ENCODE measurements at places on chromosomes 5 and 9.

DNA sequence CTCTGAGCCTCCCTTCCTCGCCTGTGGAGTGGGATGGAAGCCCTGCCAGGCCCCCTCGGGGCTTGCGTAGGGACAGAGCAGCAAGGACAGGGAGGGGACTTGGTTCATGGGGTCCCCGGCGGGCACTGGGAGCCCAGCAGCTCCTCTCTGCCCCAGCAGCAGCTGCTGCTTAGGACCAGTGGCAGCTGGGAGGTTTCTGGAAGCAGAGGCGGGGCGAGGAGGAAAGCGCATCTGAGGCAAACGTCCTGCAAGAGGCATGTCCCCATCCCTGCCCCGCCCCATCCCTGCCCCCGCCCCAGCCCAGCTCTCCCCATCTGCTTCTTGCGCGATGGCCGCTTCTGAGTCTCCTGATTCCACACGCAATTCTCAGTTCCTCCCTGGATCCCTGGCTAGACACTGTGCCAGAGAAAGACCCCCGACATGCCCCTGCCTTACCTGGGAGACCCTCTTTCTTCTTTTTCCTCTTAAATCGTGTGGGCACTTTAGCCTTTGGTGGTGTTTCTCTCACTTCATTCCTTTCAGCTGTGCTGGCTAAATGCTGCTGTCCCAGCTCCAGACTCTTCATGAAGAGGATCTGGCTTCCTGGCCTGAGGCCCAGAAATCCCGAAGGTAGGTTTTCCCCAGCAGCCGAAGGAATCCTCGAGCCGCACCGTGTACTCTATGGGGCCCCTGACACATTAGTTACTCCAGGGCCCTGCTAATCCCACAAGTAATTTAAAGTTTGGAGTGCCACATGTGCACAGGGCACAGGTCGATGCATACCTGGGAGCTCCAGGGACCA lies 4.4 kb upstream of the OR2S2 start:
- no peak for DNase-seq

DNA sequence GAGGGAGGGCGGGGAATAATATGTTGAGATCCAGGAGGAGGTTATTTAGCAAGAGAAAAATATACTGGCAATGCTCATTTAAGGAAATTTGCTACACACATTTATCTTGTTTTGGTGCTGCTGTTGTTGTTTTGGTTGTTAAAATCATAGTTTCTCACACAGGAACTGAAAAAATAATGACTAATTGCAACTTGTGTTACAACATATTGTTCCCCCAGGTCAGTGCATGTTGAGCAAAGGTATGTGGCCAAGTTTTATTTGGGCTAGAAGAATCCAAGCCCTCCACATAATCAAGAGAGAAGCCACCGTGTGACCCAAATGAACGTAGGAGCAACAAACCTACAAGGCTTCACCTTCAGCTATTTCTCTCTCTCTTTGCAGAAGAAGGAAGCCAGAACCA lies 220.3 kb upstream of the DAPK1 start:
- no peak for DNase-seq

DNA sequence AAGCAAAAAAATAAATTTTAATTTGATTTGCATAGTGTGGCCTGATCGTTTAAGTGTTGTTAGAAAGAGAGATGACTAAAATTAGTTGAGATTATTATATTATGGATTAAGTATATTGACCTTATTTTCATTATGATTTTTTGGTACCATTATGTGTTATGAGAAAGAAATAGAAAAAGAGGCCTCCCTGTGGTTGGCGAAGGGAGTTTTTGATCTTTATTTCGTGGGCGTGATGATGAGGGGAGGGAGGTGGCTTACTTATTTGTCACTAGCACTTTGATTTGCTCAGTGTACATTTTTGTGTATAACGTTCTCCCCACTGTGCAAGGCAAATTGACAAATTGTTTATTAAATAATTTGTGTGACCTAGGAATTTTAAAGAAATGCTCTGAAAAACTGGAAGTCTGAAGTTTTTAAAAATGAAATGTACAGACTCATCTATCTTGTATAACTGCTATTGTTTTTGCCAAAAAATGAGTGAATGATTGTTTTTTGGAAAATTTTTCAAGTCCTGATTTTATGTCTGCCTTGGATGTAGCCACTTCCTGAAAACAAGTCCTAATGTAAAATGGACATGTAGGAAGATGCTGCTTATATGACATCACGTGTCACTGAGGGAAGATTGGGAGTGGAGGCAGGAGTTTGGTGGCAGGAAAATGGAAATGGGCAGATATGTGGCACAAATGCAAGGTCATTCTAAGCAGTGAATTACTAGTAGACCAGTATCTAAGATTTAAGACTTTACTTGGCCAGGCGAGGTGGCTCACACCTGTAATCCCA lies 3.0 kb downstream of the DAPK1 start:
- no peak for DNase-seq

DNA sequence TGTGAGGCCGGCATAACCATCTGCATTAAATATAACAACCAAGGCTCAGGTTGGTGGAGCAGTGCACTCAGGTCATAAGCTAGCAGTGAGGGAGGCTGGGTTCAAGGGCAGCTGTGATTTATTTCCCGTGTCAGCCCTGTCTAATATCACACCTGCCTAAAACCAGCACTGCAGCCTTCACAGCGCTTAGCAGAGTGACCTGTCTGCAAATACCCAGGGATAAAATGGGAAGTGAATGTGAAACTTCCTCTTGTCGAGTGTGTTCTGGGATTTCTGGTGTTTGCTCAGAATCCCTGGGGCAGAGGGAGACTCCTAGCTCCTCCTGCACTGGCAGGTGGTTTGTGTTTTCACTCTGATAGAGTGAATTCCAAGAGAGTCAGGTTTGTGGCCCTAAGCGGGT lies 57.5 kb downstream of the ZNF510 start:
- DNase-seq: no peak

DNA sequence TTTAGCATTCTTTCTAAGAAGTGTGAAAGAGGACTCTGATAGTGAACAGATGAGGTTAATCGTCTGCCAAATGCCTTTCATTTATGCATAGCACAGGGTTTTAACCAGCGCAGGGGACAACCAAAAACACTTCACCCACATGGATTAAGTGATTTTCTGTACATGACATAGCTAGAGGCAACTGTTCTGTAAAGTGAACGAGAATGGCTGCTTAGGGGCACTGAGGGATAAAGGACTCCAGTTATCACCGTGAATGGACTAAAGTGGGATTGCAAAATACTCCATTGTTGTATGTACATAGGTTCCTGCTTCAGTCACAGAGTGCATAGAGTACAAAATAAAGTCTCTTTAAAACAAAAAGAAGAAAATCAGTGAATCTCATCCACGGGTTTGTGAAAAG lies 456.8 kb downstream of the DMAC1 start:
- DNase-seq: no peak

DNA sequence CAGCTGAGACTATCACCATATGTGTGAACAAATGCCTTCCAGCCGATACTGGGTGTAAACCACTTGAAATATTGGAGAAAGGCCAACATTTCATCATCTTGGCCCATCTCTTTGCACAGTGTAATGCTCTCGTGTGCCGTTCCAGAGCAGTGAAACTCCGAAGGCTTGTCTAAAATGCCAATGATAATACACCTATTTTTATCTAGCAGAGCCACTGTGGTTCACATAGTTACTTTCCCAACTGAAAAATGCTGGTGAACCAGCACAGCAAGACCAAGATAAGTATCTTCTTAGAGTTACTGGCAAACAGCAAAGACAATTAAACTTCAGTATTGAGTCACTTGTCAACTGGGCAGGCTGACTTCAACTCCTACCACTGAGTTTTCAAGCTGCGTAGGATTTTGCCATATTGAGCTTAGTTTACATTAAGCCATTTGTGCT lies 379.9 kb upstream of the ACTBL2 start:
- no peak for DNase-seq

DNA sequence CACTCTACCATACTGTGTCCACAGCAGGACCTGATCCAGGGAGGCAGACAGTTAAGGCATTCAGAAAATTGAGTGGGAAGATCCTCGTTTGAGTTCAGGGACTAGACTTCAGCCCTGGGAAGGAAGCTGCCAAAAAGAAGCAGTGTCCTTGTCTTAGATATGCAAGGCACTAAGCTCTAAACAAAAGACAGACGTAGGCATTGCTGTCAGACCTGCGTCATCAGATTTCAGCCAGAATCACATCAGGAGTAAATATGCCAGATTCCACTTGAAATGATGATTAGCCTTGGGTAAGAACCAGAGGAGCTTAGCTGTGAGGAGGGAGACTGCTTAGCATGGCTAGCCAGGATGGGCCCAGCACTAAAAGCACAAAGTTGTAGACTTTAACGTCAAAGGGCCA lies 56.7 kb downstream of the MAMDC2 start:
- no peak for DNase-seq

DNA sequence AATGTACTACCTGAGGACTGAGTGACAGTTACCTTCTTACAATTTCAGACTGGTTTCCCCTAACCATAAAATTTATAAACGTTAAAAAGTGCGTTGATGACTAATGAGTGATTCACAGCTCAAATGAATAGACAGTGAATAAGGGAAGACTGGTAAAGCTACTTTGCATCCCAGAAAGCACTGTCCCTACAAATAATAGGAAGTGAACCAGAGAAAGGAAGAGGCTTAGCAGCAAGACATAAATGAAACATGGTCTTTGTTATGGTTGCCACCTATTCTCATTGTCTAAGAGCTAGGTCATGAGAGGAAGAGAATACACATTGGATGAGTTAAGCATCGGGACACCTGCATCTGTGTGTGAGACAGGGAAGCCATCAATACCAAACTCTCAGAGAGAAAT lies 849.2 kb downstream of the TAF11L14 start:
- DNase-seq: no peak

DNA sequence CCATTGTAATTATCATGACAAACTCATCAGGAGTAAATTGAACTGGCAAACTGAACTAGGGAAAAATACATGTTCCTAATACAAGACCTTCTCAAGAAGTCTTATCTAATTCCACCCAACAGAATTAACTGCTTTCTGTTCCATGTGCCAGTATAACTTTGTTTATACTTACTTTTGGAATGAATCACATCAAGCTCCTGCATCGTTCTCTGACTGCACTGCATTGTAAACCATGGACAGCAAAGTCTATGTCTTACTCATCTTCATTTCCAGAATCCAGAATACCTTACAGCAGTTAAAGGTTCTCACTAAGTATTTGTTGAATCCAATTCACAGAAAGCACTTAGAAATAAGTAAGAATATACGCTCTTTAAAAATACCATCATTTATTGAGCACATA lies 102.8 kb downstream of the PLK2 start:
- DNase-seq: no peak
